Activated B cell treated with CpG ODN at 0.5 μM for 24 hours (primary cell): ENCODE measurements at places on chromosomes 3 and 15. TPM values are rescaled to one million over a fixed set of nuclear protein-coding genes. Genes with fewer than 3 reads are reported as not detected.

DNA sequence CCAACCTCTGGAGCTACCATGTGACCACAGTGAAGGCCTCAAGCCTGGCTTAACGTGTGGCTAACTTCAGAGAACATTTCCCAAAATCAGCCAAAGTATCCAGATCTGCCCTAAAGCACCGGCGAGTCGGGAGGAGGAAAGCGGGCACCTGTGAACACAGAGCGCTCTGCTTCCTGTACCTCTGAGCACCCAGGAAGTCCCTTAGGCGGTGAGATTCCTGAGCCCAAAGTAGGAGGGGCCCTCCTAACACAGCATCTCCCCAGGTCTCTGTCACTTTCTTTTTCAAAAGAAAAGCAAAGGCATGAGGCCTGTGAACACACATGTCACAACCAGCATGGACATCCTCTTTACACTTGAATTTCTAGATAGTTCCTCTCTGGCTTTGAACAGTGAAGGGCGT is 944 bp upstream of the EIF4E3 start:
- no peak for DNase-seq
- no peaks in the 10 kb centered on the region for H3K36me3 ChIP-seq
- H3K4me1 ChIP-seq, result peaks cover 37% of the 10 kb centered on the region
- H3K4me3 ChIP-seq, result peak overlapping the region; percentile 83

- peaks cover 13% of the 10 kb centered on the region for H3K4me1 ChIP-seq
- DNase-seq, result no peak
- no peaks in the 10 kb centered on the region for H3K27me3 ChIP-seq
- H3K36me3 ChIP-seq, result peaks cover 3% of the 10 kb centered on the region
- H3K27ac ChIP-seq, result no peak overlapping the region
Observed at GRCh38 chr3:111547631-111548030, 5.6 kb downstream of the CD96 start.

Gene C2CD4A
- not detected in 2 replicates for total RNA-seq

Gene TKT
- 154 TPM in 2 replicates for total RNA-seq
